Stimulated activated CD8-positive, alpha-beta memory T cell treated with anti-CD3 and anti-CD28 coated beads, Interleukin-7, amount 100 ng/mL, for 1 hour (primary cell): ENCODE measurements at places on chromosomes 6 and 20.

DNA sequence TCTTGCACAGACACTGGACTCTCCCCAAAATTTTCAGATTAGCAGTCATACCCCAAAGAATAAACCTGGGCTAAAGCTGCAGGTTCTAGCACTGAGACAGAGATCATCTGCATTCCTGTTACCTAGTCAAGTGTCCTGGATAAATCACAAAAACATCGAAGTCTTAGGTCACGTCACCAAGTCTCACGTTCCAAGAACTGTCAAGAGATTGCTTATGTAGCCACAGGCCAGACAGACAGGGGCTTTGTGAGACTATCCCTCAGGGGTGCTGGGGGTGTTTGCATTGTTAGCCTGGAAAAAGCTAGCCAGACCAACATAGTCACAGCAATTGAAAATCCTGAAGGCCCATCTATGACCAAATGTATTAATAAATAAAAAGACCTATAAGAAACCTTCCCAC, 243.1 kb upstream of the PREP start:
- DNase-seq, result no peak

DNA sequence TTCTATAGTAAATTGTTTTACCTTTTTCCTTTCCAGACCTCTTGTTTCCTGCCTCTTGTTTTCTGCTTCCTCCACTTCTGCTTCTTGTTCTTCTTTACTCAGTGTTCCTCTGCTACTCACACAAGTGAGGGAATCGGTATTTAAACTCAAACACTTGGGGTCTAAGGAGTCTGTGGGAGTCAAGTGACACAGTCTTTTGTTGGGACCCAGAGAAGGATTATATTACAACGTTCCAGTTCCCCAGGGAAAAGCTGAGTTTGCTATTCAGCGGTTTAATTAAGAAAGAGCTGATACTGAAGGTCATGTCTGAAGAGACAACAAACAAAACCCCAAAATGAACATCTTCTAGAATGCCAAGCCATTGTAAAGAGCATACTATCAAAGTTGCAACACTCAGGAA, 107.8 kb upstream of the CITED2 start:
- no peak for DNase-seq

DNA sequence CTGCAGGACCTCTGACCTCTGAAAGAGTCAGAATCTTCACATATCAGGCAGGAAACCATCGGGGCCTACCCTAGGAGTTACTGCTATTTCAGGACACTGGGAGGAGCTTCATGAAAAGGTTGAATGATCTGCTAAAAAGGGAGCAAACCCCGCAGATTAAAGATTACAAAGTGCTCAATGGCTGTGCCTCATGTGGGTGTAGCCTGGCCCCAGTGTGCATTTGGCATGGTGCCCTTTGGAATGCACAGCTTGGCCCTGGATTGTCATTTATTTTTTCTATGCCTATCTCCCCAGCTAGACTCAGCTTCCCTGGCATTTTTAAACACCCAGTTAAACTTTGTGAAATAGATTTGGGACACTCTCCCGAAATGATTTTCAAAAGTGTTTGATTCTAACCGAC, 368.5 kb upstream of the SPTLC3 start:
- DNase-seq, result no peak

DNA sequence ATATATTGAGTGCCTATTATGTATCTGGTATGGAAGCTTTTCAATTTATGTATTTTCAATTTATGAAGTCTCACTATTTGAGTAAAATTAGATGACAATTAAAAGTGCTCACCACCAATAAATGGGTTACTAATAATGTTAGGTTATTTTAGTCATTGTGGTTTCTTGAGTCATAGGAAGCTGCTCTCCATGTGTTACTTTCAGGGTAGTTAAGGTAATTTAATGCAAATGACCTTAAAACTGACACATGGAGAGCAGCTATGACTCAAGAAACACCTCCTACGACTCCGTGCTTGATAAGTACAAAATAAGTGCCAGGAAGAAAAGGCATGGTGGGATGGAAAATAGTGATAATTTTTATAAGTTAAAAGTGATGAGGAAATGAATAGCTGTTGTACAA, 16.5 kb upstream of the TINAG start:
- DNase-seq, result no peak

DNA sequence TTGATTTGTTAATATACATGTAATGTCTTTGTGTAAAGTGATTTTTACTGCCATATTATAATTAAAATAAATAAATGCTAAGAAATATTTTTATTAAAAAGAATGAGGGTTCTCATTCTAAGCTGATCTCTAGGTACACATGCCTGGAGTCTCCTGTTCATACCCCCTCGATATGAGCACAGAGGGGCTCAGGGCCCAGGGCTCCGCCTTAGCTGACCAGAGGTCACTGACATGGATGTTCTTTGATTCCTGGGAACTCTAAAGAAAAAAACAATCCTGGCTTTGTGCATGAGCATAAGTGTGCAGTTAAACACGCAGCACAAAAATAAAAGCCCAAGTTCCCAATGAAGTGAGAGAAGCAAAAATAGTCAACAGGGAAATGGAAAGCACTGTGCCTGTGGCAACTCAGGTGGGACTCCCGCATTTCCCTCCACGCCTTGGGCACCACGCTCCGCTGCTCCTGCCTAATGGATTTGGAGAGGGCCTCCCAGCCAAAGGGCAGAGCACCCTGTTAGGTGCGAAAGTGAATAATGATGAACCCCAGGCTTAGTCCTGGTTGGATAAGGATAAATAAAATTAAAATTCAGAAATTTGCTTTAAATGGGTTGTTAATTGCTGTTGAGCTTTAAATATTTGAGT, 33.3 kb upstream of the QKI start:
- DNase-seq, result no peak

GRCh38 chr6:49514571-49515484, 15.1 kb downstream of the GLYATL3 start:
- no peak for DNase-seq

- DNase-seq, result no peak
Measured at GRCh38 chr6:115544765-115545671, 515.7 kb downstream of the FRK start.

DNA sequence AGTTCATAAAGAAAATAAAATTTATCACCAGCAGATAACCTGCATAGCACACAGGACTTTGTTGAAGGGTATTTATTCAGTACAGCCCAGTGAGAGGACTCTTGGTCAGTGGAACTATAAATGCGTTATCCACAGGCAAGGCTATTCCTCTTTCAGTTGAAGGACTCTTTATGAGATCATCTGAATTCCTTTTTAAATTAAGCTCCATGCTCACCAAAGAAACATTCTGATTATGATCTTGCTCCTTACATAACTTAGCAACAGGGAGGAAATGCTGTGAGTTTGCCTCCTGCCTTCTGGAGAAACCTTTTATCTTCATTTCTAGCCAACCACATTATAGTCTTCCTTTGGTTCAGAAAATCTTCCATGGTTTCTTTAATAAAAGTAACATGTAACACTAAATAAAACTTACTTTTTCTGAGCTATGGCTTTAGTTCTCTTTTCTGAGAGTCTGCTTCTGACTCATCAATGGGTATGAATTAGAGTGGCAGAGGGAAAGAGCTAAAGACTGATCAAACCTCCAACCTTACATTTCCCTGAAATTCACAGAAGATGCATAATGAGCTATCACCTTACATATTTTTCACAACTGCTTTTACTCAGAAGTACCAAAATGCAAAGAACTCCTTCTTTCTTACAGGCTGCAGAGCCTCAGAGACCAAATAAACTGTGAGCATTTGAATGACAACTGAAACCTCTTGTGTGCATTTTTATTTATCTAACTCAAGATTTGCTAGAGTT, 267.2 kb downstream of the ADGRG6 start:
- DNase-seq, result no peak

- no peak for DNase-seq
Measured at GRCh38 chr6:15017261-15017660, 228.6 kb upstream of the JARID2 start.
